ENCODE measurements at places on chromosomes 3 and 15.

- DNase-seq, result no peak
Observed at GRCh38 chr3:67094774-67095173, 96.7 kb downstream of the KBTBD8 start.

GRCh38 chr15:29123991-29124390 lies 145.6 kb downstream of the NSMCE3 start:
- DNase-seq, result no peak

DNA sequence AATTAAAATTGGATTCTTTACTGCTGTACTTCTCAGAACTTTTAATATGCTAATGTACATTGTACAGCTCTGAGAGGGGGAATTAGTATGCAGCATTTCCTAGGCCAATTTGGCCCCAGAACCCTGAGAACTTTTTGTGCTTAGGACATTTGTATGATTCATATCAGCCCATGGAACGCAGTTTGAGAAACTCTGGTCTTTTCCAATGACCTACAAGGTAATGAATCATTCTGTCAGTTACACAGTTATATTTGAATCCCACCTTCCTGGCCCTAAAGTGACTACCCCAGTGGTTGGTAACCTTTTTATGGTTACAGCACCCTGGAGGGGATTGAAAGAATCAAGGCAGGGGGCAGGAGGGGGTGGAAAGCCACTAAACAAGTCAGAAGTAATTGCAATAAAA lies 25.6 kb upstream of the KBTBD12 start:
- DNase-seq, result no peak

GRCh38 chr15:88208396-88208795 lies 48.1 kb downstream of the NTRK3 start:
- DNase-seq, result no peak

DNA sequence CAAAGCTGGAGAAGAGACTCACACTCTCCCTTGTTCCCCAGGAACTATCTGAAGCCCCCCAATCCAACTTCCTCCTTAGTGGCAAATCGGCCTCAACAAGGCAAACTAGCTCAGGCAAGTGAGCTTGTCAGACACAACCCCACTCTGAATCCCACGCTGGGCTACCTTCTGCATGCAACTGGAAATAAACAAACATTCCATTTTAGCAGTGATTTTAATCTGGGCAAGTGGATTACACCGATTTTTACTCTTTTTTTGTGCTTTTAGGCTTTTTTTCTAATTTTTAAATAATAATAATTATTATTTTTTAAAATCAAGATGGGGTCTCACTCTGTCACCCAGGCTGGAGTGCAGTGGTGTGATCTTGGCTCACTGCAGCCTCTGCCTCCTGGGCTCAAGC lies 2.9 kb upstream of the NOX5 start:
- DNase-seq, result no peak

DNA sequence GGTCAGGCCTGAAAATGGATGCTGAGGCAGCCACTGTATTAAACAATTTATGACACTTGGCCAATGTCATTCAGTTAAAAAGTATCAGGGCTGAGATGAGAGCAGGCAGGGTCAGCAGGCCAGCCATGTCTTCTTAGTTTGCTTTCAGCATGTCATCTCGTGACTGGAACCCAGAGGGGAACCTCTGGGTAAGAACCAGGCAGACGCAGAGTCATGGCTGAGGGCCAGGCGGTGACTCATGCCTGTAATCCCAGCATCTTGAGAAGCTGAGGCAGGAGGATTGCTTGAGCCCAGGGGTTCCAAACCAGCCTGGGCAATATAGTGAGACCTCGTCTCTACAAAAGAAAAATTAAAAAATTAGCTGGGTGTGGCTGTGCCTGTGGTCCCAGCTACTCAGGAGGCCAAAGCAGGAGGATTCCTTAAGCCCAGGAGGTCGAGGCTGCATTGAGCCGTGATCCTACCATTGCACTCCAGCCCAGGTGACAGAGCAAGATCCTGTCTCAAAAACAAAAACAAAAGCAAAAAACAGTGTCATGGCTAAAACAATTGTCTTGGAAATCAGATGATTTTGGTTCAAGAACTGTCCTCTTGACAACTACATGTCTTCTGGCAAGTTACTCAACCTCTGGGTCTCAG lies 11.7 kb downstream of the BCL2L10 start:
- no peak for DNase-seq

- no peak for DNase-seq
Observed at GRCh38 chr15:44207643-44208042, 12.6 kb upstream of the FRMD5 start.

DNA sequence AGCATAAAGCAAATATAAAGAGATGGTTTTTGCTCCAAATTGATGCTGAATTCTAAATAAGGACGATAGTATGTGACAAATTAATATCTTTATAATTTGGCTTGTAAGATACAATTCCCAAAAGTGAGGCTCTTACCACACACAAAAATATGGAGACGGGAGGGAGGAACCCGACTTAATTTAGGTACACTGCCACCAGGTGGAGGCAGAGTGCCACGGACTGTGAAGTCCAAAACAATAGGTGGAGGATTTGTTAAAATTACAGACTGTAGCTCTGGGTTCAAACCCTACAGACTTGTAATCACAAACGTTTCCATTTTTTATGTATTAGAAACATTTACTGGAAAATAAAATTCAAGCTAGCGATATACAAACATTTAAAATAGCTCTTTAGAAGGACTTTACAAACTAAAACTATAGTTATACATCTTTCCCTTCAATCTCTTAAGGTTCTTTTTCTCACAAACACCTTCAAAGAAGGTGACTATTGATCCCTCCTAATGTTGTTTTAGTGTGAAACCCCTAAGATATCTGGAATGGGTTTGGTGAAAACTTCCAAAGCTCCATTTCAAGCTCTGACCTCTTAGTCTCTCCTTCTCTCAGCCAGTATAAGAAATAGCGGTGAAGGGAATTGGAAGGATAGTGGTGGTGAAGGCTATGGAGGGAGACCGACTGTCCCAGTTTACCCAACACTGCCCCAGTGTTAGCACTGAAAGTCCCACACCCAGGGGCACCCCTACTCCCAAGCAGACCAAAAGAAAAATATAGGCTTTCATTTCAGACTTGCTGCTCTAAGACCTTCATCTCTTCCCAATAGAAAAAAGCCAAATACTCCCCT lies 89.7 kb downstream of the AQP9 start:
- DNase-seq, result peak; percentile 86

DNA sequence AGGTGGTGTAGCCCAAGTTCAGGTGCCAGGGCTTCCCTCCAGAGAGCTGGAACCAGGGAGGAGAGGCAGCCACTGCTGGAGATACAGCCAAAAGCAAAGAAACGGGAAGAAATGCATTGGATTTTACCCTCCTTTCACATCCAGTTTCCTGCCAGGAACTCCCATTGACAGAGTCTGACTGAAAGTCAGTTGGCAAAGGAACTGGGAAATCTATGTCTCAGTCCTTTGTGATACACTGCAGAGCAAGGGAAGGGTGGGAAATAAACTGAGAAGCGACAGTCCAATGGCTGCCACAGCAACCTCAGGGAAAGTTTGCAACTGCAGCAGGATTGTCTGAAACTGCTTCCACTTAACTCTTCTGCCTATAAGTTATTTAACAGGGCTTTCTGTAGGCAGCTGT lies 142.6 kb downstream of the SATB1 start:
- peak; percentile 16 for DNase-seq

GRCh38 chr15:63494408-63494807 lies 10.0 kb upstream of the USP3 start:
- no peak for DNase-seq

DNA sequence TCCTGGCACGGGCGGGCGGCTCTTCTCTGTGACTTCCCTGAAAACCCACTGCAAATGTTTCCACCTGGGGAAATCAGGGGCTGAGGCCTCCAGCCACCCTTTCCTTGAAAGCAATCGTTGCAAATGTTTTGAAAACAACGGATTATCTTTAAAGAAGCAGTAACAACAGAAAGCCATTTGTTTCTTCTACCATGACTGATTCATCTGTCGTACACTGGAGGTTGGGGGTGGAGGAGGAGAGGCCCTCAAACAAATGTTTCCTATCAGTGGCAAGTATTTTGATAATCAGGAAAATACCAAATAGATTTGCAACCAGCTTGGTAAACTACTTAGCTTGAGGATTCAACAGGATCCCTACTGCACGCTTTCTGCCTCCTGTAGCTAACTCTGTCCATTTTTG lies 114.9 kb downstream of the PDZRN3 start:
- DNase-seq, result no peak

GRCh38 chr3:40298075-40298474 lies 11.4 kb upstream of the EIF1B start:
- no peak for DNase-seq

GRCh38 chr15:49817100-49817499 lies 196.3 kb downstream of the DTWD1 start:
- no peak for DNase-seq

DNA sequence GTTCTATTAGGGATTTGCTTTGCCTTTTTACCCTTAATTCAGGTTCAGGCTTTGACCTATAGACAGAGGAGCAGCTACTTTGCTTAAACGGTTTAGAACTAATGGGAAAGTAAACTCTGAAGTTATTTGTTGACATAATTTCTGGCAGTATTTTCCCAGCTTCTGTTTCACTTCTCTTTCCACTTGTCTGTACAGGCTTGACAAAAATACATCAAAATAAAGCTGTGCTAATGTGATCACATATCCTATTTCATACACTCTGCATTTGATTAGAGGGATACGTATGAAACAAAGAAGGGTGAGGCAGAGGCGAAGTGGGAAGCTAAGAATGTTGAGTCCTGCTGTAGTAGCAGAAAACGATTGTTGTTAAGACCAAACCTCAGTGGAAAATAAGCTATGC lies 389.1 kb upstream of the RARB start:
- no peak for DNase-seq

- DNase-seq, result peak; percentile 92
Observed at GRCh38 chr3:122100591-122101463, 45.7 kb downstream of the CD86 start.

DNA sequence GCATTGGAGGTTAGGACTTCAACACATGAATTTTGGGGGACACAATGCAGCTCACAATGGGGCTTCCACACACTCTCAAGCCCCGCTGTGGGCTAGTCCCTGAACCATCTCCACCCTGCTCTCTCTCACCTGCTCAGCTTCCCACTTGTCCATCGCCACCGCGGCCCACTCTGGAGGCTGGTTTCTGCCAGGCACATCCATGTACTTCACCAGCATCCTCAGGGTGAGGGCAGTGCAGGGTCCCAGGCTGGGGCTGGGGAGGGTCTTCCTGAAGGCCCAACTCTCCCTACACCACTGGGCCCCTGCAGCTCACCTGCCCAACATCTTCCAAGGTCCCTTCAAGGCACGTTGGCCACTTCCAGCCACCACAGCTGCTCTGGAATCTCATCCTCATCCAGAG lies 46.4 kb downstream of the KLF15 start:
- DNase-seq, result no peak

DNA sequence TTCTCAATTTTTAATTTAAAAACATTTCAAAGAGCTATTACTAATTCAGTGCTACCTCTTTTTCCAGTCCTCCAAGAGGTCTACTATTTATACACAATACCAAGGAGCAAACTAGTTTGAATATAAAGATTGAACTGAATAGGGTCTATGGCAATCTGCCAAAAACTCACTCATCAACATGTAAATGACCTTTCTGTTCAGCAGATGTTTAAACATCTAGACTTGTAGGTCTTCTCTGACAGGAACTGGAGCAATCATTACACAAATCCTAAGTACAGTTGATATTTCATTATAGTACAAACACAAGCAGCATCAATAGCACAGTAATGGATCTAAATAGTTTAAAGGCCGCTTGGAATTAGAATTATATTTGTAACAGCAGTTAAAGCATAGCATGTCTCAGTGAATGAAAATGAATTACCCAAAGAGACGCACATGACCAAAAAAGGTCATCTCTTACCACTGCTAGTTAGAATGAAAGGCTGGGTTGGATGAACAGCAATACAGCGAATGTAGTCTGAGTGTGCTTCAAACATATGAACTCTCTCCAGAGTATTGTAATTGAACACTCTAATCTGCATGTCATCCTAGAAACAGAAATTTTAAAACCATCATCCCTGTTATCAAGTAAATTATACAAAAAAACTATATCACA lies 10.7 kb downstream of the COPB2 start:
- DNase-seq, result peak; percentile 62

DNA sequence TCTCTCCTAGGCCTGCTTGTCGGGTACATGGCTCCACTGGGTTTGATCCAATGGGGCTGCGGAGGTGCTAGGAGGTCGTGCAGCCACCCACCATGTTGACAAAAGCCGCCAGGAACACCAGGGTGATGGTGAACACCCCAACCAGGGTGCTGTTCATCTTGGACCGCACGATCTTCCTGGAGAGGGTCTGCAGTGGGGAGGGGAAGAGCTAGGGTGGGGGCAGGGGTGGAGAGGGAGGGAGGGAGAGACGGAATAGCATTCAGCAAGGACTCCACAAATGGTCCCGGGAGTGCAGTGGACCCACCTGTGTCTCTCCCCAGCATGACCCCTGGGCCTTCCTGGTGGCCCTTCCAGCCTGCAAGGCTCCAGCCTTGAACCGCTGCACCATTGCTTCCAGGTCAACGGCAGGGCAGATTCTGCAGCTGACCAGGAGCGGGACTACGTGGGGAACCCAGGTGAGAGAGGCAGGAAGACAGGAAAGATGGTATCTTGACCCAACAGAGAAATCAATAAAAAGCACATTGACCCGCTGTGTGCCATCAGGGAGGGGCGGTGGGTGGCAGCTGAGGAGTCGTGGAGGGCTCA lies 102.3 kb downstream of the SEC22A start:
- DNase-seq, result no peak

- no peak for DNase-seq
Observed at GRCh38 chr15:58440922-58441321, 9.1 kb downstream of the LIPC start.

- no peak for DNase-seq
Observed at GRCh38 chr3:12943124-12944021, 102.0 kb upstream of the RPL32 start.

GRCh38 chr15:77181305-77182074 lies 110.6 kb upstream of the TSPAN3 start:
- peak; percentile 42 for DNase-seq

- DNase-seq, result no peak
Observed at GRCh38 chr15:63212050-63213004, 22.9 kb downstream of the RAB8B start.

GRCh38 chr3:136984837-136985236 lies 27.1 kb downstream of the IL20RB start:
- DNase-seq, result no peak

DNA sequence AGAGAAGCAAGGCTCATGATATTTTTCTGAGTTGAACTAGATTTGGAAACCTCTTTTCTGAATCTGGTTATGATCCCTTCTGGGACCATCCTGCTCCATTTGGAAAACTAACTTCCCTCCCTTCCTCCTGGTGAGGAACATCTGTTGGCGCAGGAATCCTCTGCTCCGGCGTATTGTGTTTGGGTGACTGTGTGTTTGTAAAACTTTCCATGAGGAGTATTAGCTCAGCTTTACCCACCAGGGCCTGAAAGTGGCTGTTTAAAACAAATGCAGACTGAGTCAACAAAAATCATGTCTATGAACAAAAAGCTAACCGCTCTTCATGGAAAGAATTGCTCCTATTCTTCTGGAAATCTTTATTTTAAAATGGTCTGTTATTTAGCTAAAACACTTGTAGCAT lies 17.7 kb downstream of the STARD9 start:
- no peak for DNase-seq

- DNase-seq, result no peak
Observed at GRCh38 chr15:60135961-60136360, 131.8 kb downstream of the FOXB1 start.

Measured in Karpas-422 (cell line).